ENCODE measurements at places on chromosomes 7 and 10. TPM values are rescaled to one million over a fixed set of nuclear protein-coding genes. Genes with fewer than 3 reads are reported as not detected.

GRCh38 chr7:106273009-106273668, 11.6 kb downstream of the NAMPT start:
- DNase-seq: no peak

GRCh38 chr10:50679149-50679548, 55.4 kb upstream of the SGMS1 start:
- DNase-seq: no peak

DNA sequence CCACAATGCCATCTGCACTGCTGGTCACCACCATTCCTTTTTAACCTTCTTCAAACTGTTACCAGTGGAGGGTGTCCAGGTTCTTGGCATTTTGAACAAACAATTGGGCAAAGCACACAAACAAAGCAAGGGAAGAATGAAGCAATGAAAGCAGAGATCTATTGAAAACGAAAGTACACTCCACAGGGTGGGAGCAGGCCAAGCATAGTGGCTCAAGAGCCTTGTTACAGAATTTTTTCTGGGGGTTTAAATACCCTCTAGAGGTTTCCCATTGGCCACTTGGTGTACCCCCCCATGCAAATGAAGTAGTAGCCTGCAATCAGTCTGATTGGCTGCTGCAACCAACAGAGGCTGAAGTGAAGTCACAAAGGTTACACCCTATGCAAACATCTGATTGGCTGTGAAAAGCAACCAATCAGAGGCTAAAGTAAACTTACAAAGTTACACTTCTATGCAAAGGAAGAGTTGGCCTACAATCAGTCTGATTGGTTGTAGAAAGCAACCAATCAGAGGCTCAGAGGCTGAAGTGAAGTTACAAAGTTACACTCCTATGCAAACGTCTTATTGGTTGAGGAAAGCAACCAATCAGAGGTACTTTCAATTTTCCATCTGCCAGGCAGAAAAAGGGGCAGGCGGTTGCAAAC, 103.2 kb upstream of the WAC start:
- DNase-seq: no peak

DNA sequence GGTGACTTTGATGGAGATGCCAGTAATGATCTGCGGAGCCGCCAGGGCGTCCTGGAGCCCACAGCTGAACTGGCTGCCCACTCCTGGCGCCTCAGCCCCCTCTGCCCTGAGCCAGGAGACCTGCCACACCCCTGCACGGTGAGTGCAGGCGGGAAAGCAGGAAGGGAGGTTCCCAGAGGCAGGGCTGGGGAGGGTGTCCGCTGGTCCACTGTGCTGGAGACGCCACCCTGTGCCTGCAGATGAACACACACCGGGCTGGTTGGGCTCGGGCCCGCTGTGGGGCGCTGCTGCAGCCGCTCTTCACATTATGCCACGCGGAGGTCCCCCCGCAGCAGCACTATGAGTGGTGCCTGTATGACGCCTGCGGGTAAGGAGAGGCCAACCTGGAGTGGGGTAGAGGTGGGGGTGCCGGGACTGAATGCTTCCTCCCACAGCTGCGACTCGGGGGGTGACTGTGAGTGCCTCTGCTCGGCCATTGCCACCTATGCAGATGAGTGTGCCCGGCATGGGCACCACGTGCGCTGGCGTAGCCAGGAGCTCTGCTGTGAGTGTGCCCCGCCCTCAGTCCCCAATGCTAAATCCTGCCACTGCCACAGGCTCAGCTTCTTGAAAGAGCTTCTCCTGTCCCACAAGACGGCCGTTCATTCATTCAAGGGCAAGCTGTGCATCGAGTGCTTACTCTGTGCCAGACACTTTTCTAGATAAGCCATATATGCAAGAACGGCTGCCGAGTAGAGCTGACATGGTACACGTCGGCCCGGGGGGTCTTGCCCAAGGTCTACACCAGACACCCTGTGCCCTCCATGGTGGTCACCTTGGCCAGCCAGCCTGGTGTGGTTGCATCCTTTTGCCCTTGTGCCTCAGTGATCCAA, 14.3 kb upstream of the ZNF467 start:
- DNase-seq: peak; percentile 72

- DNase-seq: no peak
Observed at GRCh38 chr10:90227217-90227656, 525.8 kb downstream of the KIF20B start.

Gene WDFY4
- total RNA-seq: 23.6 TPM

Data from left lung (tissue), 14 donors.